NCI-H1930 (cell line): ENCODE measurements at places on chromosomes 4 and X.

DNA sequence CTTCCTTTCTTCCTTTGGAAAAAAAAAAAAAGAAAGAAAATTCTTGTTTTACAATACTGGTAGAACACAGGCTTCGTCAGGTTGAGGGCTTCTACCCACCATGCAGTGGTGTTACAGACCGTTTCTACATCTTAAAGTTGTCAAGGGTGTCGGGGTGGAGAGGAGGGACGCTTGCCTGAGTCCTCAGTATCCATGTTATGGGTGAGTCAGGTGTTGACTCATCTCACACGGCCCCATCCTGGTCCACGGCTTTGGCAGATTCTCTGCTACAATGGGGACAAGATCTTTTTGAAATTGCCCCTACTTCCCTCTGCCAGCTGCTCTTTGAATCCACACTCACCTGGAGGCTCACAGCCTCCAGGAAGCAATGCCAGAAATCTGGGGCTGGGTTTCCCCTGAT, 310.3 kb upstream of the ZFP42 start:
- no peak for DNase-seq

- no peak for DNase-seq
These were observed 80.5 kb upstream of the AMELX start for GRCh38 chrX:11212741-11213140.

DNA sequence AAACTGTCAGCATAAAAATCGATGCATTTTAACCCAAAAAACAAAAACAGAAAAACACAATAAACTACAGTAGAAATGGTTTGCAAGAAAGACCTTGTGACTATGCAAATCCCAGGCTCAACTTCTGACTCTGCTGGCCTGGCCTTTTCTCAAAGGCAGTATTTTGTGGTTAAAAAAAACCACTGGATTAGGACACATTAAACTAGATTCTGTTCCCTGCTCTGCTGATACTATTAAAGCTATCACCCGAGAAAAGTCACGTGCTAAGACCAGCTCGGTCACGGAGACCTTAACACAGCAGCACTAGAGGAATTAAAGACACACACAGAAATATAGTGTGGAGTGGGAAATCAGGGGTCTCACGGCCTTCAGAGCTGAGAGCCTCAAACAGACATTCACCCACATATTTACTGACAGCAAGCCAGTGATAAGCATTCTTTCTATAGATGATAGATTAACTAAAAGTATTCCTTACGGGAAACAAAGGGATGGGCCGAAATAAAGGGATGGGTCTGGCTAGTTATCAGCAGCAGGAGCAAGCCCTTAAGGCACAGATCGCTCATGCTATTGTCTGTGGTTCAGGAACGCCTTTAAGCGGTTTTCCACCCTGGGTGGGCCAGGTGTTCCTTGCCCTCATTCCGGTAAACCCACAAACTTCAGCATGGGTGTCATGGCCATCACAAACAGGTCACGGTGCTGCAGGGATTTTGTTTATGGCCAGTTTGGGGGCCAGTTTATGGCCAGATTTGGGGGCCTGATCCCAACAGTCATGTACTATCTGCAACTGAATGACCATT, 16.1 kb downstream of the CBR4 start:
- no peak for DNase-seq

- DNase-seq, result no peak
These were observed 217.6 kb upstream of the TTC29 start for GRCh38 chr4:147163311-147163710.

GRCh38 chr4:173403051-173403450, 4.1 kb upstream of the SCRG1 start:
- DNase-seq, result no peak

GRCh38 chr4:174697202-174697601, 131.8 kb downstream of the GLRA3 start:
- DNase-seq, result no peak

GRCh38 chrX:45710081-45710801, 509.6 kb upstream of the DIPK2B start:
- DNase-seq, result no peak

DNA sequence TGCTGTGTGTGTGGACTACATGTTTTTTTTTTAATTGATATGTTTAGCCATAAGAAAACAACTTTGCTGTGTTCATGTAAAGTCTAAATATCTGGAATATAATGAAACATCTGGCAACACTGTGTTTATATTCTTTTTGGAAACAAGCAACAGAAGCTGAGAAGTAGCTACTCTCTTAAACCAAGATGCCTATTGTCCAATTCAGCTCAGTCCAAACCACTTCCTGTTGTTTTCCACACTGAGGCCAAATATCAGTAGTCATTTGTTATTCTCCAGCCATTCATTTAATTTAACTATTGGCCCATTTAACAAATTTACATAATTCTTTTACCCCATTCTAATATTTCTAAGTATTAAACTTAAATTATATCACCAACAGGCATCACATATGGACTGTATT, 903.0 kb upstream of the SLIT2 start:
- no peak for DNase-seq

GRCh38 chr4:5510504-5510903, 197.9 kb downstream of the EVC2 start:
- no peak for DNase-seq

DNA sequence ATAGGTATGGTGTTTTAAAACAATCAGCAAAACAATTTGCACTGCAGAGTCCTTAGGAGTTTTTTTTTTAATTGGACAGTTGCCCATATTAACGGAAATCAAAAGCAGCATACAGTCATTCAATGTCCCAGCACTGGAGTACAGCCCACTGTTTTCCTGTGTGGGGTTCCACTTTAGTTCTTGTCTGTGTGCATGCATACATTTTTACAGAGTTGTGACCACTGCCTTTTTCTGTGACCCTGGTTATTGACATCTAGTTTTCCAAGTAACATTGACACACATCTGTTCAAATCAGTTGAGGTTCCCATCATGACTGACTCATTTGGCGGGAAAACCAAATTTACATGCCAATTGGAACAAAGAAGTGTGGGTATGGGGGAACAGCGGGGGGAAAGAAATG, 83.3 kb downstream of the HPRT1 start:
- DNase-seq, result no peak

- DNase-seq, result no peak
These were observed 1.2 kb downstream of the ABCB7 start for GRCh38 chrX:75154871-75155270.

GRCh38 chrX:10529344-10529743, 91.0 kb downstream of the MID1 start:
- DNase-seq, result no peak

DNA sequence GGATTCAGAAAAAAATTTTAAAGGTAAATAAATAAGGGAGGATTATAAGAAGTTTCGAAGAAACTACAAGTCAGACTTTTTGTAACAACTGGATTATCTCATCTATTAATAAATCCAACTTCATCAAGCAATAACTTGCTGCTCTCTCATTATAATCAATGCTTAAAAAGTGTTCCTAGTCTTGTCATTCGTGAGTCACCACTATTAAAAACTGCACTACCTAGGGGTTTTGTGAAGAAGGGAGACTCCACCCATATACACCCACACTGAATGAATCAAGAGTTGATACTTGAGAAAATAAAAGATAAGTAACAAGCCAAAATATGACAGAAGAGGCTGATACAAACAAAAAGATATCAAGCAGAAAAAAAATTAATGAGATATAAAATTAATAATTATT, 360.5 kb downstream of the ZNF674 start:
- DNase-seq, result no peak

GRCh38 chr4:119589165-119589564, 39.4 kb downstream of the PDE5A start:
- DNase-seq, result no peak

DNA sequence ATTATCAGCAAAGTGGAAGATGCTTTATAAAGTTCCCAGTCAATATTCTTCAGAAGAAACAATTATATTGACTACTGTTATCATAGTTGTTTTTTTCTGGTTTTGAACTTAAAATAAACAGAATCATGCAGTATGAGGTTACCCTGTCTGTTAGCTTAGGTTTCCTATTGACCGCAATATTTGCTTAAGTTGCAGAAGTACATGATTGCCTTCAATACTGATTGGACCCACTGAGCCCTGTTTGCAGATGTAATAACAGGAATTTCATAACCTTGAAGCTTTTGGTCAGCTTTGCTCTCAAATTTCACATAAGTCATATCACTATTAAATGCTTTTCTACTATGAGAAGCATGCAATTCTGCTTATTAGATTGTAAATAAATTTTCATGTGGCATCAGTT, 229.1 kb upstream of the FSTL5 start:
- DNase-seq, result no peak

DNA sequence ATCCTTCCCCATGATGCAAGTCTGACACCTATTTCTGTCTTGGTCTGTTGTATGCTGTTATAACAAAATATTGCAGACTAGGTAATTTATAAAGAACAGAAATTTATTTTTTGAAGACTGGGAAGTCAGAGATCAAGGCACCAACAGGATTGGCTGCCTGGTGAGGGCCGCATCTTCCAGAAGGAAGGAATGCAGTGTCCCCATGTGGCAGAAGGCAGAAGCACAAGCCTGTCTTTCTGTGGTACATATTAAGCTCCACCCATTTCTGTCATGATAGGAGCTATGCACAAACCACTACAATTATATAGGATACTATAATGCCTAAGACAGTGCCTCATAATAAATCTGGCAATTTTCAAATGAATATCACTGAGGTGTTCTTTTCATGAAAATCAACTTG, 502.3 kb upstream of the DIAPH2 start:
- DNase-seq, result no peak

- peak; percentile 52 for DNase-seq
These were observed 99.0 kb upstream of the MAML3 start for GRCh38 chr4:140252742-140253555.

- DNase-seq, result no peak
These were observed 33.9 kb downstream of the AFF2 start for GRCh38 chrX:148534291-148534690.
